PC-3 (cell line): ENCODE measurements at places on chromosomes 5 and 9.

DNA sequence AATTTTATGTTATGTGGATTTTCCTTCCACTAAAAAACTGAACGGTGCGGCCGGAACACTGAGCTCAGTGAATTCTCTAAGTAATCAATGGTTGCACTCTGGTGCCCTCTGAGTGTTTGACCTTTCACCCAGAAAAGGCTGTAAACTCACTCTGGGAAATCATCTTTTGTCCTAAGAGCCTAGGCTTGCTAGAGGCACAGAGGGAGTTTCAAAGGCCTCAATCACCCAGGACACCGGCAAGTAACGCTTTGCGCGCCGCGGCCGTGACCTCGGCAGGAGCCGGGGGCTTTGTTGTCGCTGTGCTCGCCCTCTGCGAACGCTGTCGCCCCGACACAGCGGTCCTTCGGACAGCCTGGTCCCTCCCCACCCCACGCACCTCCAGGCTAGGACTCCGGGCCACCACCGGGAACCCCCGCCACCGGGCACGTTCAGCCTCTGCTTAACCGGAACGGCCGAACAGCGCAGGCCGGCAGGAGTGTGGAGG is 703 bp downstream of the ISCA1 start:
- DNase-seq: peak; percentile 3

GRCh38 chr5:74954919-74955318 is 88.7 kb upstream of the FAM169A start:
- peak; percentile 69 for DNase-seq

GRCh38 chr5:89395111-89395510 is 512.1 kb upstream of the MEF2C start:
- no peak for DNase-seq

DNA sequence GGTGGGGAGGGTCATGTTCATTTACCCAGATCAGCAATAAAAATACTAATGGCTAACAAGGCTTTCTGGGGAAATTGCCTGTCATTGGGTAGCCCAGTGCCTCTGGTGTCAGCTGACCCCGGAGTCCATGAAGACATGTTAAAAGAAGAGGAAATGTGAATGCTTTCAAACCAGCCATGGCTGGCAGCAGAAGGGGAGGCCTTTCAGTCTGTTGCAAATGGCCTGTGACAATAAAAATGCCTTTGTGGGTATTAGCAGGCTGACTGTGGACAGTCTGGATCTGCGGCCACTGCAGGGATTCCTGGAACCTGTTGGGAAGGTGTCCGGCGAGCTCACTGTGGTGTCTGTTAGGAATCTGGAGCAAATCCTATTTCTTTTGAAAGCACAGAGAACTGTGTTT is 7.5 kb downstream of the ABL1 start:
- no peak for DNase-seq

DNA sequence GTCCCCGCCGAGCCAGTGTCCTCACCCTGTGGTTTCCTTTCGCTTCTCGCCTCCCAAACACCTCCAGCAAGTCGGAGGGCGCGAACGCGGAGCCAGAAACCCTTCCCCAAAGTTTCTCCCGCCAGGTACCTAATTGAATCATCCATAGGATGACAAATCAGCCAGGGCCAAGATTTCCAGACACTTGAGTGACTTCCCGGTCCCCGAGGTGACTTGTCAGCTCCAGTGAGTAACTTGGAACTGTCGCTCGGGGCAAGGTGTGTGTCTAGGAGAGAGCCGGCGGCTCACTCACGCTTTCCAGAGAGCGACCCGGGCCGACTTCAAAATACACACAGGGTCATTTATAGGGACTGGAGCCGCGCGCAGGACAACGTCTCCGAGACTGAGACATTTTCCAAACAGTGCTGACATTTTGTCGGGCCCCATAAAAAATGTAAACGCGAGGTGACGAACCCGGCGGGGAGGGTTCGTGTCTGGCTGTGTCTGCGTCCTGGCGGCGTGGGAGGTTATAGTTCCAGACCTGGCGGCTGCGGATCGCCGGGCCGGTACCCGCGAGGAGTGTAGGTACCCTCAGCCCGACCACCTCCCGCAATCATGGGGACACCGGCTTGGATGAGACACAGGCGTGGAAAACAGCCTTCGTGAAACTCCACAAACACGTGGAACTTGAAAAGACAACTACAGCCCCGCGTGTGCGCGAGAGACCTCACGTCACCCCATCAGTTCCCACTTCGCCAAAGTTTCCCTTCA is 1.4 kb downstream of the GLIS3 start:
- DNase-seq: peak; percentile 56

GRCh38 chr5:67050125-67050524 is 146.5 kb downstream of the CD180 start:
- DNase-seq: no peak

- DNase-seq: no peak
Measured at GRCh38 chr5:111229871-111230810, 6.0 kb downstream of the CAMK4 start.
